ENCODE measurements at places on chromosomes 1 and 21.

DNA sequence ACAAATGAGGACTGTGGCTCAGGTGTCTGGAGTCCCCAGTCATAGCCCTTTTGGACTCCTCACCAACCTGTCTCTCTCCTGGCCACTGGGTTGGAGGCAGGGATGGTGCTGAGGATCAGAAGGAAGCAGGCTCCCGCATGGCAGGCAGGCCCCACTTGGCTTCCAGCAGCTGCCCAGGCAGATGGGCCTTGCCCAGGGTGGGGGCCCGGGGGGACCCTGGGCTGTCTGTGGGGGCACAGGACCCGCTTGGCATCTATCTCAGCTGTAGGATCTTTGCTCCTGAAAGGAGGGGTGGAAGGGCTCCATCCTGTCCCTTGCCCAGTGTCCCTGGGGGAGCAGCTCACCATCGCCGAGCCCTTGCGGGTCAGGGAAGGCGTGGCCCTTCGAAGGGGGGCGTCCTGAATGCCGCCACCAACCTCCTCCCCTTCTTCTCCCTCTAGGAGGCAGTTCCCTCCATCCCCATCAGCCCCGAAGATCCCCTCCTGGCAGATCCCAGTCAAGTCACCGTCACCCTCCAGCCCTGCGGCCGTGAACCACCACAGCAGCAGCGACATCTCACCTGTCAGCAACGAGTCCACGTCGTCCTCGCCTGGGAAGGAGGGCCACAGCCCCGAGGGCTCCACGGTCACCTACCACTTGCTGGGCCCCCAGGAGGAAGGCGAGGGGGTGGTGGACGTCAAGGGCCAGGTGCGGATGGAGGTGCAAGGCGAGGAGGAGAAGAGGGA, 154.5 kb downstream of the PEX14 start:
- no peak for DNase-seq

DNA sequence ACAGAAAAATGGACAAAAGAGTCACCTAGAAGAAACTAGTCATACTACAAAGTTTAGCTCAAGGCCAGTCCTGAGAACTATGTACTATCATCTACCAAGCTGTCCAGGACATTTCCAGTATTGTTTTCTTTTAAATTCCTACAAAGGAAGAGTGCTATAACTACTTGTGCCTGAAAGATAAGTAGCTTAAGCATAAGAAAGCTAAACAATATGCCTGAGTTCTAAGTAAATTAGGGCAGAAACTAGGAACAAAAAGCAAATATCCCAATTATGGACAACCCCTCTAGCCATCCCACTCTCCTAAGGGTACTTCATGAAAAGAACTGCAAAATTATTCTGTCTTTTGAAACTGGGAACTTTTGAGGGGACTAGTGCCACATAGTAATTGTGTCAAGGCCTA, 5.3 kb upstream of the RGS2 start:
- DNase-seq = no peak

DNA sequence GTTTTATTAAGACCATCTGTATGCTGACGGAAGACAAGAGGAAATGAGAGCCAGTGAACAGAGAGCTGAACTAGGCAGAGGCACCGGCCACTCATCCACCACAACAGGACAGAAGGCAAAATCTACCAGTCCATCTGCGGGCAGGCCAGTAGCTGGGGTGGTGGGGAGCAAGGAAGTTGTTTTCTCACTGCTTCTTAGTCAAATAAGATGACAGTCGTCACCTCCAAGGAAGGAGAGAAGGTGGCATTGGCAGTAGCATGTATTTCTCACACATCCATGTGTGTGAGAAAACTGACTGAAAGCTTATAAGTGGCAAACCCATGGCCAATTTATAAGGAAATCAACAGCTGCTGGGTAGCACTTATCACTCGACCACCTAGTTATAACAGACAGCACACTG, 8.2 kb downstream of the TTC13 start:
- no peak for DNase-seq

GRCh38 chr21:27422435-27422834, 455.5 kb upstream of the ADAMTS5 start:
- no peak for DNase-seq

DNA sequence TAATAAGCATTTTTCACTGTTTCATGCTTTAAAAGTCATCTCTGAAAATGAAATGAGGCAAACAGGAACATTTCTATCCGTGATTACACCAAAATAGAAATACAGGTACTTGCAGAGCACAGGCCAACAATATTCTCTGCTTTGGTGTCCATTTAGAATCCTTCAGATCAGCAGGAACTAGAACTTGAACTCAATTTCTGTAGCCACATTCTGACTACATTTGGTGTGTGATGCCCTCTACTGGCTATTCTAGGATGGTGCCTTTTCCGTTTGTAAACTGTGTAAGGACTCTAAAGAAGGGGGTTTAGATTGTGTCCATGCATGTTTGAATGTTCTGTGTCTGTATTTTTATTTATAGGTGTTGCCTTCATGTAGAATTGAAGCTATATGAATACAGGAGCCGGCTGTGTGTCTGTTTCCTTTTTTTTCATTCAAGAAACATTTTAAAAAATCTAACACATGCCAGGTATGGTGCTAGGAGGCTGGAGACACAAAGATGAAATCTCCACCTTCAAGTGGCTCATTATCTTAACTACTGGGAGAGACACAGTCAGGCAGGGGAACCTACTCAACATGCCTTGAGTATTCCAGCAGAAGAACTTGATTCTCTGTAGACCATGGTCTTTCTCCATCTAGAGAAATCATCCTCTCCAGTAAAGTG, 7.6 kb upstream of the ZNF326 start:
- DNase-seq = no peak

DNA sequence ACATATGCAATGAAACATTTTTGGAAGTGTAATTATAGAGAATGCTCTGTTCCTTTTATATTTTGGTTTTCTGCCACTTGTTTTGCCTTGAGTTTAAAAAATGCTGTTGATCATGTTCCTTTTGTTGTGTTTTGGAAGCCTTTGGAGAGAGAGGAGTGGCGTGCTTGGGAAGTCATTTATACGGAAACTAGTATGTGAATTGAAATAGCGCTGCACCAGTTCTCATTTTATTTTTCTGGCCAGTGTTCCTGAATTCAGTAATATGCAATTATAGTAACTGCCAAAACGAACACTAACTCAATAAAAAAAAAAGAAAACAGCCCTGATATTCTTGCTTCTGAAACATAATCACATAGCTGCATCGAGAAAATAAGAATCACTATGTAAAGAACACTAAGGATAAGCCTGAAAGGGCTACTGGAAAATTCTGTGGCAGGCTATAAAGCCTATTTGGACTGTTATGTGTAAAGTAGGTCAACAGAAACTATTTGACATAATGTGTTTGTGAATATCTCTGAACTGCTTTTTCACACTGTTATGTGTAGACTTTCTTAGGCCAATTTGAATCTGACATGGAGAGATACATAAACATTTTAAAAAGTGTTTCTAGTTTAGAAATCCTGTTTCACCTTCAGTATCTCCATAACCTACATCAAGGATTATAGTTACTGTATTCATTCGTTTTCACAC, 742.0 kb downstream of the KCNT2 start:
- no peak for DNase-seq

- DNase-seq = no peak
Measured at GRCh38 chr1:59404796-59405195, 107.9 kb downstream of the FGGY start.

- DNase-seq = no peak
Measured at GRCh38 chr21:33691945-33692603, 49.8 kb downstream of the ITSN1 start.

DNA sequence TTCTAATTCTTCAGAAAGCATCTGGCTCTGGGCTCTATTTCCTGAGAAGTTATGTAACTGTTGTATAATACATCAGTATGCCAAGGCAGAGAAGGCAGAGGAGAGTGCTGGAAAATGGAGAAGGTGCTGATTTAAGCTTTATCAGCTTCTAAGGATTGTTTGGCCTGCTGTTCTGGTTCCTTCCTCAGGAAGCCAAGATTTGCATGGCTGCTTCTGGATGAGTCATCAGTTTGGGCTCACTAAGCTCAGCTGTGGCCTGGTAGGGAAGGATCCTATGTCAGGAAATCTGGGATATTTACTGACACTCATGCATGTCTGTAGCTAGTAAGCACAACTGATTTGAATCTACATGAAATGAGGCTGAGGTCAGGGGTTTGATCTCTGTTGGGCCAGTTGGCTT, 73.2 kb upstream of the ADGRL4 start:
- no peak for DNase-seq

GRCh38 chr1:24201941-24202440, 14.9 kb upstream of the IFNLR1 start:
- DNase-seq = peak; percentile 53

DNA sequence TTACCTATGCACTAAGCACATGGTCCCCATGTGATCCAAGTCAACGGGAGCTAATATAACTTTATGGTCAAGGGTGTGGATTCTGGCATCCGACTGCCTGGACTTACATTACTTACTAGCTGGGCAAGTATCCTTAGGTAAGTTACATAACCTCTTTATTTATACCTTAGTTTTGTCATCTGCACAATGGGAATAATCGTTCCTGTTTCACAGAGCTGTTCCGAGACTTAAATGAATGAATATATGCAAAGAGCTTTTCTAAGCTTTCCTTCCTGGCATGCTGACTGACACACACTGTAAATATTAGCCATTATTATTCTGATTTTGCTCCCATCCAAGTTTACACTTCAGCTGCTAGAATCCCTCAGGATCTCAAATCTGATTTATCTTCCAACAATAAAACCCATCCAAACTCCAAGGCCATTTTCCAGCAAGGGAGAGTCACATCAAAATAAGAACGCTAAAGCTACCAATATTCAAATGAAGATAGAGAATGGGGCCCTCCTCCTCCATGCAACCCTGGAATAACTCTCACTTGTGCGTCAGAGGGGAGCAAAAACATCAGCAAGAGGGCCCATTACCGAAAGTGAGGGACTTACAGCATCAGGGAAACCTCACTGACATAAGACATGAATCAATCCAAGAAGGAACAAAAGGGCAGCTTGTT, 115.6 kb upstream of the KAZN start:
- no peak for DNase-seq

- no peak for DNase-seq
Measured at GRCh38 chr1:228804640-228805413, 69.5 kb downstream of the RHOU start.

DNA sequence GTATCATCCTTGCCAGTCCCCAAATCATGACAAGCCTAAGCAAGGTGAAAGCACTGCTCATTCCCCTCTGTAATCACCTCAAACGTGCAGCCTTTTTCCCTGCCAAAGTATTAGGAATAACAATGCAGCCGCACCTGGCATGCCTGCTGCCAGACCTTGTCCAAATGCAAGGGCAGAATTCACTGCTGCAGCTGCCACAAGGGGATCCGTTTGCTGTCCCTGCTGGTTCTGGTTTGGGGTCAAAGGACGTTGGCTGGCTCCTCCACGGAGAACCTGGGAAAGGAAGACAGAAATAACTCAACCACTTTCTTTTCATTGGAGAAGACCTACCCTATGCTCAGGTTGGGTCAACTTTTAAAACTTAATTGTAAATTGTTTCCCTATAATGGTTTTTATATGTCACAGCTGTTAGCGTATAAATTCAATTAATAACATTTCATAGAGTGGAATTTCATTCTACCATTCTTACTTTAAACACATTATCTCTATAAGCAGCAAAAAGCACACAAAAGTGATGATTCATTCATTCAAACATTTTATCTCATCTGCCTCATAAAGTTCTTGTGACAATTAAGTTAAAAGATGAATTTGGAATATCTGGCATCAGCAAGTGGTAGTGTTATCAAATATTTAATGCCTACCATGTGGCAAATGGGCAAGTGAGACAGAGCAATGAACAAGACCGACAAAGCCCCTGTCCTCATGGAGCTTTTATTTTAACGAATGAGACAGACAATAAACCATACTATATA, 59.8 kb upstream of the SDC3 start:
- DNase-seq = no peak

- no peak for DNase-seq
Measured at GRCh38 chr1:212680680-212681389, 18.8 kb downstream of the BATF3 start.

DNA sequence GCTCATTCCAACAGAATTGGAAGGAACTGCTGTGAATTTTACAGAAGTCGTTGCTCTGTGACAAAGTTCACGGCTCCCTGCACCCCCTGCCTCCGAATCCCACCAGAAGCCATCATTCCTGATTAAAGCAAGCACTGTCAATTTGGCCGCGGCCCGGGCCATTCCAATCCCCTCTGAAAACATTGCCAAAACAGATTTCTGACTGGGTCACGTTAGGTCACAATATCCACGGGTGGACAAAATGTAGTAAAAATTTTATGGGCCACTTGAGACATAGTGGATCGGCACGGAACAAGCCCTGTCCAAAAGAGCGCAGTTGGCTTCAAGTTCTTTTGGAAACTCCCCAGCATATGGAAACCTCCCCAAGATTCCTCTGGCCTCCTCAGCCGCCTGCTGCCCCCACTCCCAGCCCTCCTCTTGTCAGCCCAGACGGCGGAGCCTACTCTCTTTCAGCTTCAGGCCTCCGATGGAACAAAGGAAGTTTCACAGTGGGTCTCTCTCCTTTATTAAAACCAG, 67.2 kb upstream of the IFNAR2 start:
- no peak for DNase-seq

GRCh38 chr1:90712915-90713730, 4.0 kb downstream of the BARHL2 start:
- no peak for DNase-seq

DNA sequence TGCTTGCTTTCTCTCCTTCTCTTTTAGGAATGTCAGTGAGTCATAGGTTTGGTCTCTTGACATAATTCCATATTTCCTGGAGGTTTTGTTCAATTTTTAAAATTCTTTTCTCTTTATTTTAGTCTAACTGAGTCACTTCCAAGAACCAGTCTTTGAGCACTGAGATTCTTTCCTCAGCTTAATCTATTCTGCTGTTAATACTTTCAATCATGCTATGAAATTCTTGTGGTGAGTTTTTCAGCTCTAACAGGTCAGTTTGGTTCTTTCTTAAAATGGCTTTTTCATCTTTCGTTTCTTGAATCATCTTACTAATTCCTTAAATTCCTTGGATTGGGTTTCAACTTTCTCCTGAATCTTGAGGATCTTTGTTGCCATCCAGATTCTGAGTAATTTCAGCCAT, 321.0 kb downstream of the PTBP2 start:
- no peak for DNase-seq

DNA sequence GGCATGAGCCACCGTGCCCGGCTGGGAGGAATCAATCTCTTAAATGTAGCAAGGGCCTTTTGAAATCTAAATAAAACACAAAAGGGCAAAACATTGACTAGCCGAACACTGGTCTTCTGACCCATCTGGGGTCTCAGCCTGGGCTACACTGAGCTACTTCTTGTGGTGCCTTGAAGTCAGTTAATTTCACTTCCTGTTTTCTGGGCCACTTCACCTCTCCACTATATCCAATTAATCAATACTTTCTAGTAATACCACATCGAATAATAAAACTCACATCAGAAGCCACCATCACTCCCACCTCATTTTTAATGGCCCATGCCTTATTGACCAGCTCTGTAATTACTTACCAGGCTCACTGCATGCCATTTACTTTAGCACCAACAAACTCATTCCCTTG, 138.0 kb upstream of the SAMSN1 start:
- DNase-seq = no peak

GRCh38 chr1:41642922-41643821, 158.7 kb upstream of the EDN2 start:
- no peak for DNase-seq

GRCh38 chr1:87131809-87132283, 196.8 kb upstream of the LMO4 start:
- peak; percentile 71 for DNase-seq

GRCh38 chr1:26582836-26583460, 53.4 kb downstream of the RPS6KA1 start:
- no peak for DNase-seq

Measured in T-helper 9 cell (primary cell).